ENCODE measurements at places on chromosomes 7 and 10.
A peak's percentile ranks its signal among the peaks of the same experiment; 100 is the strongest.

GRCh38 chr10:3889961-3890522 lies 105.0 kb upstream of the KLF6 start:
- DNase-seq = peak; percentile 74

GRCh38 chr10:12592967-12593366 lies 243.6 kb downstream of the CAMK1D start:
- no peak for DNase-seq

GRCh38 chr7:133412942-133413341 lies 160.1 kb downstream of the EXOC4 start:
- DNase-seq = no peak

GRCh38 chr7:12970626-12971025 lies 283.2 kb downstream of the ARL4A start:
- DNase-seq = peak; percentile 3

DNA sequence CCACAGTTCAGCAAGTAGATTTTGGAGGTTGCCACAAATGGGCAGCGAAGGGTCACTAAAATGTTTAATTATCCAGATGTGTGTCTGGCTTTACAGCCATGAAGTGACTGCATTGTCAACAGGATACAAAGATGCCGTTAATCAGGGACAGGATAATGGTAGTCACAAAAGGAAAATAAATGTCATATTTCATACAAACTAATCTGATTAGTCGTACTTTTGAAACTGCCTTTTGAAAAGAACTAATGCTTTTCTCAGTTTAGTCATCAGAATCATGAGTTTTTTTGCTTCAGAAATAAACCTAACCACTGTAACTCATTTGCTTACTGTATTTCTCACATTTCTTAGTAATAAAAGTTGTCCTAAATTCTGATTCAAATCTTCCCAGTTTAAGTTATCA lies 22.2 kb upstream of the WNT16 start:
- DNase-seq = no peak

Data from AG10803 (cell line).